ENCODE measurements at places on chromosomes 2 and 18.

- no peak for DNase-seq
Observed at GRCh38 chr18:62617793-62618591, 95.2 kb downstream of the ZCCHC2 start.

DNA sequence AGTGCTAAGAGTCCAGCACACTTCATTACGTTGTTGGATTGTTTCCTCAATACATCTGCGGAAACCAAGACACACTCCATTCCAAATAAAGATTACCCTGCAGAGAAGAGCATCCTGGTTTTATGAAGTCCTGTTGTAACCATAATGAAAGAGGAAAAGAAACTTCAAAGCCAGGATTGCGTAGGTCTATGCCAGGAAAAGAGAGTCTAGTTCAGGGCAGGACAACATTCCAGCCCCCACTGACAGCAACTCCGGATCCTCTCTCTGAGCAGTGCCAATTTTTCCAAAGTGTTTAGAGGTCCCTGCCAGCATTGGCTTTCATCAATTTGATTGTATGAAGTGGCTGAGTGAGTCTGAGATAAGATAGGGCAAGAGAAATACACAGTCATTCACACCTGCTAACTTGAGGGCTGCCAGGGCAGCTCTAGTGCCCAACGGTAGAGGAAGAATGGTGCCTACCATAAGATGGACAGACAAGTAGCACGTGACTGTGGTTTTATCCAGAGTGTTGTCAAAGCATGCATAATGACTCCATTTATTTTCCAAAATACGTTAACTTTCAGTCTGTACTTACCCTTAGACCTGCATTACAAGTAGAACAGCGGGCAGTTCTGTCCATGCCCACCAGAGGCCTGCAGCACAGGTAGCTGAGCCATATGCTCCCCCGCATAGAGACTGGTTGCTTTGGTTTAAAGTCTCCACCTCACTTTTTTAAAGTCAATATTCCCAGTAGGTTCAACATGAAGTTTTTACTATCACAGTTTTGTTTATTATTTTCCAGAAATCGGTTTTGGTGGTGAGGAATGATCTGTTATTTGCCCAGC, 23.7 kb downstream of the PIEZO2 start:
- DNase-seq: no peak

DNA sequence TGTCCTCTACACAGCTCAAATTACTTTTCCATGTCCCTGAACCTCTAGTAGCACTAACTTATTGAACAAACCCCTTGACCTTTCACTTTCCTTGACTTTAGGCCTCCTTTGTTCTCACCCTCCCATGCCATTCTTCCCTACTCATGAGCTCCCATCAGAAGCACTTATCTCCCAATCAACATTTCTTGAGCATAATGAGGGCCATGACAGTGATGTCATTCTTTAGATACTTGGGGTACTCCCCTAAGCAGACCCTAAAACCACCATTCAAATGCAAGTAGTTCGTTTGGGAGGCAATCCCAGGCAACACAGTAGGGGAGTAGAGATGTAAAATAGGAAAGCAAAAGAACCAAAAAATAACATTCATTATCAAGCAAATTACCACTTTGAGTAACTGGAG, 115.9 kb upstream of the ARHGAP28 start:
- no peak for DNase-seq

- no peak for DNase-seq
Observed at GRCh38 chr2:194618432-194618831, 1038.6 kb upstream of the SLC39A10 start.

DNA sequence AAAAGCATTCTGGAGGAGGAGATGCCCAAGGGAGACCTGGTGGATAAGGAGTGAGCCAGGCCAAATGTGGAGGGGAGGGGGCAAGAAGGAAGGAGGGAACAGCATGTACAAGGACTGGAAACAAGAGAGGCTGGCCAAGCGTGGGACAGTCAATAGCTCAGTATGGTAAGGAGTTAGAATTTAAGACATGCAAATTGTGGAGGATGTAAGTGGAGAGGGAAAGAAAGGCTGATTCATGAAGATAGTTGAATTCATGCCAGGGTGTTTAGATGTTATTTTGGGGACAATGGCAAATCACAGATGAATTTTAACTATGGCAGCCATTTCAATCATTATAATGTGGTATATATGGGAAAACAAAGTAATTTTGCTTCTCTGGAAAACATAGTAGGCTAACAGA, 462.3 kb downstream of the MEIS1 start:
- DNase-seq: no peak

GRCh38 chr2:230170532-230170931, 49.3 kb downstream of the SP110 start:
- DNase-seq: no peak

GRCh38 chr2:3076848-3077642, 300.6 kb downstream of the EIPR1 start:
- no peak for DNase-seq

DNA sequence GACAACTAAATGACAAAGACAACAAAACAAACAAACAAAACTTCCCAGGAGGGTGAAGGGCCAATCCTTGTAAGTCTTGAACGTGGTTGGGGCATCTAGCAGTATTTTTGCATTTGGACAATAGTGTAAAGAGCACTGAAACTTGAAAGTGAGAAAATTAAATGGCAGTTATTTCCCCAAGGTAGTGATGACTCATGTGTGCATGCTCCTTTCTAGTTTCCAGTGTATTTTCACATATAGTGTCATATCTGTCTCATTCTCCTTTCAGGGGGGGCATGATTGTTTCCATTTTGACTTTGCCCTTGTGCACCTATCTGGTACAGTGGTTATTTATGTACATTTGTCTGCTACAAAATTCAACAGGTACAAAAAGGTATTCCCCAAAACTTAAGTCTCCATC, 39.5 kb downstream of the CERS6 start:
- no peak for DNase-seq

DNA sequence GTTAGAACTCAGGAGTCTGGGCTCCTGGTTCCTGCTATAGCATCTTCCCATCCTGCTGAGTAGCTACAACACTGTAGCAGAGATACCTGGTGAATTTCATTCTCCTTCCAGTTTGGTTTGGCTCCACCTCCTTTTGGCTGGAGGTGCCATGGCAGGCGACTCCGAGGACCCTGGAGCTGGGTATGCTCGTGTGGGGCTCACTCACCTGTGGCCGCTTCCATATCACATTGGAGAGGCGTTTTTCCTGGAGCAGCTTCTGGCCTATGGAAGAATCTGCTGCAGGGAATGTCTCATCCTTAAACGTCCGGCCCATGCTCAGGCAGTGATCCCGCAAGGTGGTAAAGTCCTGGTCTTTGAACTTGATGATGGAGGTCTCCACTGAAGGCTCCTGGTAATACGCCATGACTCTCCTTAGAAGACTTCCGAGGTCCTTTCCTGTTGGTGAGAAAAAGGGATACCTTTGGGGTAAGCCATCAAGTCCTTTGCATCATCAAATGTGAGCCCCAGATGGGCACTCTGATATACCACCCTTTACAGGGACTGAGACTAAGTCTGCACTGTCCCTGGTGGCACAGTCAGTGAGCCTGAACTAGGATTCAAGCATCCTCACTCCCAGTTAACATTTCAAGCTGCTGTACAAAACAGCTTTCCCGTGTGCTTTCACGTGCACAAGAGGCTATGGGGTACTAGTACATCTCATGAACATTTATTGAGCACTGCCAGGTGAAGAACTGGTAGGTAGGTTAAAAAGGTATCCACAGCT, 20.1 kb downstream of the CAPN13 start:
- no peak for DNase-seq
